LoVo (cell line): ENCODE measurements at places on chromosomes 11 and 22.

GRCh38 chr11:10319702-10320558, 15.1 kb downstream of the ADM start:
- no peak for DNase-seq

DNA sequence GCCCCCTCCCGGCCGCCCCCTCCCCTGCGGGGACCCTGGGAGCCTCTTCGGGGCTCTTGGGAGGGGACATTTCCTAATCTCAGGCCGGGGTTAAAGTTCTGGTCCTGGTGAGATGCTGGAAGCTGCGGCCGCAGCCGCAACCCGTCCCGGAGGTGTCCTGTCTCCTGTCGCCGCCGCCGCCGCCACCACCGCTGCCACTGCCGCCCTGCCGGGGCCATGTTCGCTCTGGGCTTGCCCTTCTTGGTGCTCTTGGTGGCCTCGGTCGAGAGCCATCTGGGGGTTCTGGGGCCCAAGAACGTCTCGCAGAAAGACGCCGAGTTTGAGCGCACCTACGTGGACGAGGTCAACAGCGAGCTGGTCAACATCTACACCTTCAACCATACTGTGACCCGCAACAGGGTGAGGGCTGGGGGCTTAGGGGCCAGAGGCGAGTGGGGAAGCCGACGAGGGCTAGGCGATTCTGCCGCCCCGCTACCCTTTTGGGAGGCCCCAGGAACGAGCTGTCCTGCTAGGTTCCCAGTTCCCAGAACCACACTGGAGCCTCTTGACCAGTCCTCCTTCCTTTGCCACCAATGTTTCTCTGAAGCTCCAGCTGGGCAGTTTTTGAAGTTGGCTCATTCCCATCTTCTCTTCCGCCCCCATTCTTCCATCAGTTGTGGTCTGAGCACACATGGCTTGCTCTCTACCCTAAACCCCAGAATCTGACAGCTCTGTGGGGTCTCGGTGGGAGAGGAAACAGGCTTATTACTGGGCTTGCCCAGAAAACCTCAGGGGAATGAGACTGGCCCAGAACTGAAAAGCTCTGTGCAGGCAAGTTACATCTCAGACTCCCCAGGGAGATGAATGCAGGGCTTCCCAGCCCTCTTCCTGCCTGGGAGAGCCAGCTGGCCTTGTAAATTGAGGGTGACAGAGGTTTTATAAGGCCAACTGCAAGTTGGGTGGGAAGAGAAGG, 781 bp downstream of the SIDT2 start:
- DNase-seq: no peak

DNA sequence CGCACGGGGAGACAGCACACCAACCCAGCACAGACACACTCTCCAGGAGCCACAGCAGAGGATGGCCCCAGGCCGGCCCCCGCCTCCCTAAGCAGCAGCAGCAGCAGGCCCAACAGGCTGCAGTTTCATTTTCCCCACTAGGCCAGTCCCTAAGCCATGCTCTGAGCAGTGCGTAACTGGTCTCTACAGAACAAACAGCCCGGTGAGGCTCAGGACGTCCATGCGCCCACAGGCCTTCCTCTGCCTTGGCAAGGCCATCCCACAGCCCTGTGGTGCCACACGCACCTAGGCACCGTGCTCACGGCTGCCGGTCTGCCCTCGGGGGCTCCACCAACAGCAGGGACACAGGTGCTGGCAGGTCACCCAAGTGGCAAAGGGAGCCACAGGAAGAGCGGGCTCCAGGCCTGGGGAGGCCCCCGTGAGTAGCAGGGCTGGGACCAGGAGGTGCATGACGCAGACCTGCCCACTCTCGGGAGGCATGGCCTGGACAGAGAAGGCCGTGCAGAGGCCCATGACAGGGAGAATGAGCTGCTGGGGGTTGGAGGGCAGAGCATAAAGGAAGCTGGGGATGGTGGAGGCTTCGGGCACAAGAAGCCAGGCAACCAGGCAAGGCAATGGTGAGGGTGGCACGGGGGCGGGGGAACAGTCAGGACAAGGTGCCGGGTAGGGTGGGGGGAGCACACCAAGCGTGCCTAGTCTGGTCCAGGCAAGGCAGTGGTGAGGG, 1.4 kb upstream of the MOB2 start:
- no peak for DNase-seq

DNA sequence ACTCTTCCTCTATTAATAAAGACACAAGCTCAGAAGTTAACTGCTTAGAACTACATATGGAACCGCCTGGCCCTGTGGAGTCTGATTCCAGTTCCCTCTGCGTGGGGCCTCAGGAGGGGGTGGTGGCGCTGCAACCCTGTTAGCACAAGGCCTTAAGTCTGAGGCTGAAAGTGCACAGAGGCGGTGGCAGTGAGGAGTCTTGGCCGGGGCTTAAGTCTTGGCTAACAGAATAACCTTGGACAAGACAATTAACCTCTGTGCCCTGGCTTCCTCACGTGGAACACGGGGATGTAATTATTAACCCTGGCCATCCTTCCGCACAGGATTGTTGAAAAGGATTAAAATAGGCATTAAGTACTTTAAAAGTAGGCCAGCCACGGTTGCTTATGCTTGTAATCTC, 191.5 kb downstream of the CEP164 start:
- no peak for DNase-seq

DNA sequence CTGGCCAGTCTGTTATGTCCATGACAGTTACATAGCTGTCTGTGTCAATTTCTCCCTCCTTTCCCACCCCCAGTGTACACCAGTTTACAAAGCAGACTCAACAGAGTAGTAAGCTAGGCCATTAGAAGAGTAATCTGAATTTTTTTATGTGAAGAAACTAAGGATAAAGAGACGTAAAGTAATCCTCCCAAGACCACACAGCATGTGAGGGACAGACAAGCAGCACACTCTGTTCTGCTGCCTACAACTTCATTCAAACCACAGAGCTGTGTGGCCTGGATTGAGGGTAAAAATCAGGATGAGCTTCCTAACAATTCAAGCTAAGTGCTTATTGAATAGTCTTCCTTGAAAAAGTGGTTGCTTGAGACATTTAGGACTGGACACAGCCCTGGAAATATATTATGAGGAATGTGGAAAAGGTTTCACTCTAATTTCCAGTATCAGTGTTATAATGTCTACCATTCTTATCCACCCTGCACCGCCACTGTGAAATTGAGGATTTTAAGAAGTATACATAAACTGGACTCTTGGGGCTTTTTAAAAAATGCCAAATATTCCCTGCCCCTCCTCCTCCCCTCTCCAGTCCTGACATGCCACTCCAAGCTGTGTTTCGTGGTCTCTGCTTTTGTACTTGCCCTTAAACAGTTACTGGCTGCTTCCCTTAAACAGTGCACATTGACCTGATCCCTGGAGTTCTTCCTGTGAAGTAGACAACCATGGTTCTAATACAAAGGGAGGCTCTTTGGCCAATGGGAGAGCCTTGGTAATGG, 40.9 kb downstream of the EXT2 start:
- no peak for DNase-seq

DNA sequence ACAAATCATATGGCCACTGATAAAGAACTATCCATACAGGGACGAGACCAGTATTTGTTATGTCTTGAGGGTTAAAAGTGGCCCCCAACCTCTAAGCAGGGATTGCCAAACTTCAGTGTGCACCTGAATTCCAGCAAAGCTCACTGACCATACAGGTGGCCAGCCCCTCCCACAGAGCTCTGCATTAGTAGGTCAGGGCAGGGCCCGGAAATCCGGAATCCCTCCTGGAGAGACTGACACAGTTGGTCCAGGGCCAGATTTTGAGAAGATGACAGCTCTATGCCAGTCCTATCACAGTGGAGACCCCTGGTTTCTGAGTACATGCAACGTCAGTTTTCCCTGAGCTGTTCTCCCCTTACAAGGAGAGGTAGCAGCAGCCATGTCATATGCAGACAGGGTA, 20.8 kb downstream of the VPS37C start:
- no peak for DNase-seq
